ENCODE measurements at places on chromosomes 4 and X.

- no peak for DNase-seq
Measured at GRCh38 chr4:22764183-22764582, 71.4 kb downstream of the GBA3 start.

- no peak for DNase-seq
Measured at GRCh38 chr4:6641164-6641970, 882 bp downstream of the MRFAP1 start.

- DNase-seq, result no peak
Measured at GRCh38 chr4:7663075-7663541, 228.4 kb upstream of the PSAPL1 start.

- no peak for DNase-seq
Measured at GRCh38 chrX:133994576-133994975, 9.2 kb upstream of the GPC3 start.

GRCh38 chrX:32525234-32525633, 686.1 kb downstream of the DMD start:
- DNase-seq, result no peak

- no peak for DNase-seq
Measured at GRCh38 chrX:101759000-101759399, 99.3 kb upstream of the ARMCX2 start.

DNA sequence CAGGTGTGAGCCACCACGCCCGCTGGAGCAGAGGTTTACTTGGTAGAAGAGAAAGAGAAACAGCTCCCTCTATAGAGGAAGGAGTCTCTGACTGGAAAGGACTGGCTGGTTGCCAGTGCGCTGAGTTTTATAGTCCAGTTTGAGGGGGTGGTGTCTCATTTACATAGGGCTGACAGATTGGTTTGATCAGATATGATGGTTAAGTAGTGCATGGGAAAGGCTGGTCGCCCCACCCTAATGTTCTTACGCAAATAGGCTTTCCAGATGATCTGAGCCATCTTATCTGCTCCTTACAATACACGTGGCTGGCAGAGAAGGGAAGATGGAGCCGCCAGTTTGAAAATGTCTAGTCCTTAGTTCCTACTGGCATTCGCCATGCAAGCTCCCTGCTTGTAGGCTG, 439.5 kb downstream of the NAF1 start:
- no peak for DNase-seq

GRCh38 chr4:98318521-98318920, 57.3 kb downstream of the RAP1GDS1 start:
- DNase-seq, result no peak

GRCh38 chr4:99161373-99162099, 17.4 kb upstream of the ADH4 start:
- no peak for DNase-seq

DNA sequence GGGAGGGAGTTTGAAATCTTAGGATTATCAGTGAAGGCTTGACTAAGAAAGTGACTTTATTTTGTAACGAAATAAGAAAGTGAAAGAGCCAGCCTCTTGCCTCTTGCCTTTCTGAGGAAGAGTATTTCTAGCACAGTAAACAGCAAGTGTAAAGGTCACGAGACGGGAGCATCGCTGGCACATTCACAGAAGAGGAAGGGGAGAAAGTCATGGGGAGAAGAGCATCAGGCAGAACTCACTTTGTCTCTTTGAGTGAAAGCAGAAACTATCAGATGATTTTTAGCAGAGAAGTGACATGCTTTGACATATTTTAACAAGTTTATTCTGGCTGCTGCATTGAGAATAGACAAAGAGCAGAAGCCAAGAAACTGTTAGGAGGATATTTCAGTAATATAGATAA, 313.8 kb downstream of the CAMK2D start:
- DNase-seq, result no peak

GRCh38 chrX:6890544-6891261, 256.8 kb upstream of the STS start:
- DNase-seq, result no peak

GRCh38 chrX:108122748-108123147, 31.2 kb downstream of the ATG4A start:
- no peak for DNase-seq

- no peak for DNase-seq
Measured at GRCh38 chr4:67292636-67293035, 252.7 kb downstream of the CENPC start.

GRCh38 chr4:626201-627091, 1.1 kb downstream of the PDE6B start:
- no peak for DNase-seq

- DNase-seq, result no peak
Measured at GRCh38 chr4:8130346-8131066, 28.1 kb downstream of the ABLIM2 start.

GRCh38 chr4:53633608-53634007, 42.3 kb upstream of the LNX1 start:
- no peak for DNase-seq

- no peak for DNase-seq
Measured at GRCh38 chr4:65592089-65592488, 78.2 kb downstream of the EPHA5 start.

DNA sequence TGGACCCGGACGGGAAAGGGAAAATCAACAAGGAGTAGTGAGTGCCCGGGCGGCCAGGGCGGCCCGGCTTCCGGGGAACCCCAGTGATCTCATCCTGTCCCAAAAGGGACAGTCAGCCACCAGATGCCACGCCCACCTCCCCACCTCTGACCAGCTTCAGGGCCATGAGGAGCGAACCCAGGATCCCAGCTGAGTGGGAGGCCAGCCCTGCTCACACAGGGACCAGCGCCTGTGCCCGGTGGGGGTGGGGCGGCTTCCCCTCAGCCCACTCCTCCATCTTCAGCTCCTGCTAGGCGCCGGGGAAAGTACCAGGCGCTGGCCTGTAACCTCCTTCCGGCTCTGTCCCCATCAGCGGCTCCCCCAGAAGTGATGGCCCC, 6.2 kb downstream of the MYL5 start:
- no peak for DNase-seq

GRCh38 chr4:41744572-41745291, 3.8 kb downstream of the PHOX2B start:
- DNase-seq, result no peak

- DNase-seq, result no peak
Measured at GRCh38 chrX:22666441-22666840, 333.3 kb upstream of the DDX53 start.

GRCh38 chrX:46444011-46444410, 101.2 kb downstream of the ZNF674 start:
- no peak for DNase-seq

GRCh38 chr4:83369831-83370639, 35.4 kb upstream of the HPSE start:
- DNase-seq, result no peak

- no peak for DNase-seq
Measured at GRCh38 chrX:75544786-75545185, 21.9 kb upstream of the ZDHHC15 start.

- DNase-seq, result no peak
Measured at GRCh38 chr4:477686-478085, 21.3 kb downstream of the ZNF721 start.

DNA sequence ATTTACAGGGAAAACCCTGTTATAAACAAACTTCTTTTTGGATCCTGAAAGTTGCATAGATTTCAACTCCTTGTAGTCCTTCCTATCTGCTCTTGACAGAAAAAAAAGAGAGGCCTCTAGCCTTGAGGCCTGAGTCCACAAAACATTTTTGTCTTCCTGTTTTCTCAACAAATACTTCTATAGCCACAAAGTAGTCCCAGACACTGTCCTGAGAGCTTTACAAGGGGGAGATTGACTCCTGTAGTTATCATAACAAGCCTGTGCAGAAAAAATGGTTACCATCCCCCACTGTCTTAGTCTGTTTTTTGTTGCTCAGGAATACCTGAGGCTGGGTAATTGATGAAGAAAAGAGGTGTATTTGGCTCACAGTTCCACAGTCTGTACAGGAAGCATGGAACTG, 35.2 kb downstream of the PCDH7 start:
- DNase-seq, result no peak

GRCh38 chrX:130531066-130531465, 129.3 kb downstream of the RBMX2 start:
- DNase-seq, result no peak

- no peak for DNase-seq
Measured at GRCh38 chr4:56048702-56049431, 100.1 kb downstream of the CEP135 start.

GRCh38 chrX:72358313-72358712, 52.6 kb upstream of the CITED1 start:
- DNase-seq, result no peak

GRCh38 chrX:134659761-134660160, 1.5 kb upstream of the PLAC1 start:
- DNase-seq, result no peak

- DNase-seq, result no peak
Measured at GRCh38 chr4:185339941-185340340, 55.8 kb downstream of the LRP2BP start.

- no peak for DNase-seq
Measured at GRCh38 chrX:68999931-69000330, 165.3 kb downstream of the PJA1 start.

- DNase-seq, result no peak
Measured at GRCh38 chr4:140372751-140373327, 607 bp upstream of the SCOC start.

DNA sequence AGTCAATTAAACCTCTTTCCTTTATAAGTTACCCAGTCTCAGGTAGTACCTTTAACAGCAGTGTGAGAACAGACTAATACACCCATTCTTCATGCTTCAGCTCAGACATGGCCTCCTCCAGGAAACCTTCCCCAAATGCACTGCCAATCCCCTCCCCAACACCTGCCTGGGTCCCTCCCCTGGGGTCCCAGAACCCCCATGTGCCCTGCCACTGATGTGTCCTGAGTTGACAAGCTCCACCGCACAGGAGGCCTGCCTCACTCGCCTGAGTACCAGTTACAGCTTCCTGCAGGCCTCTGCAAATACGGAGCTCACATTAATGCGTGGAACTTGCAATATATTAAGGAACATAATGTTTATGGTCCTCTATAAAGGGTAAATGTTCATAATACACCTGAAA, 34.9 kb upstream of the CRMP1 start:
- DNase-seq, result no peak

- DNase-seq, result no peak
Measured at GRCh38 chr4:147054228-147054872, 108.7 kb upstream of the TTC29 start.

DNA sequence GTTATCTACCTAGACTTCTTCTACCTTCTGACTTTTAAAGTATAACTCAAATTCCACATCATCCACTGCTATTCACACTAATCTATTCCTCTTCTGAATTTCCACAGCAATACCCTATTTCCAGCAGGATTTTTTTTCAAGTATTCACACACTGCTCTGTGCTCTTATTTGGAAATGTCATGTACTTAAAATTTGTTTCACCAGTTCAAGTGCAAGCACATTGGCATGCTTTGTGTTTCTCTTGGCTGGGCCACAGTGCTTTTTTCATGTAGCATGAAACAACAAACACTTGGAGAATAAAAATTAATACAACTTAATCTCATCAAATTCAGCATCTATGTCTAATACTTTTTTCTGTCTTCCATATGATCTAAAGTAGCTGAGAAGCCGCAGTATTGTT, 161.8 kb upstream of the PCDH18 start:
- no peak for DNase-seq

DNA sequence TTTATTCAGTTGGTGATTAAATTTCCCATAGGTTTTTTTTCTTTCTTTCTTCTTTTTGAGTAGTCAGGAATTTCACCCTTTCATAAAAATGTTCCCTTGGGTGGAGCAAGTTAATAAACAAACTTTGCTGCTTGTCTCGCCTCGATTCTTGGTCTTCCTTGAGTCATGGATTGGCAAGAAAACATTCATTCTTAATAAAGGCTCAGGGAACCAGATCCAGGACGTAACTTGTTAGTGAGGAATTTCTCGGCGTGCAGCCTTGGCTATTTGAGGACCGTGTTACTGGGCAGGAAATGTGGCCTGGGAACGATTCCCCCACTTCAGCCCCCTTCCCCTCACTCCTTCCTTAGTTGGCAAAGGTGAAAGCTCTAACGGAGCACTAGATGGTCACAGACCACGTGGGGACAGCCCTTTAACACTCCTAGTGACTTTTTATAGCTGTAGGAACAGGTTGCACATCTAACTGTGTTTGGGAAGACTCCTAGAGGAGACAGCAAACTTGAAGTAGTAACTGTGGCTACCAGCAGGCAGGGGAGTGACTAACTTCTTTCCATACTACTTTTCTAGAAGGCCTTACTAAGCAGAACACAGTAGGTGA, 106.8 kb downstream of the UCHL1 start:
- no peak for DNase-seq

DNA sequence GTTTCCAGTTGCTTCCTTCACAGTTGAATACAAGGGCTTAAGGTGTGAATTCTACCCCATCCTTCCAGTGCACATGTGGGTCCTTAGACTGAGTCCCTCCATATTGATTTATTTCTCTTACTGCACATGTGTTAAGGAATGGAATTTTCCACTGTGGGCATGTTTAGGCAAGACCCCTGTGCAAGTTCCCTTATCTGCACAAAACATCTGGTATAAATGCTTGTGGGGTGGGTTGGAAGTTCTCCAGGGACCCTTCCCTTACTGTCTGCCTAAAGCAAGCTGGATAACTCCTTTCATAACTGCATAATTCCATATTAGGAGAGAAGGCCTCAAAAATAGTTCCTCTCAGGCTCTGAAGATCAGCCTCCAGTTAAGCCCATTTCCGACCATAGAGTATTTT, 570.9 kb downstream of the ADGRL3 start:
- DNase-seq, result no peak

- no peak for DNase-seq
Measured at GRCh38 chr4:55272589-55272988, 73.5 kb upstream of the SRD5A3 start.

- no peak for DNase-seq
Measured at GRCh38 chrX:73922856-73923455, 360.0 kb downstream of the CHIC1 start.

GRCh38 chrX:120299928-120300327, 11.3 kb downstream of the TMEM255A start:
- no peak for DNase-seq

- DNase-seq, result no peak
Measured at GRCh38 chr4:141020801-141021261, 112.4 kb downstream of the RNF150 start.

- no peak for DNase-seq
Measured at GRCh38 chrX:73562458-73562857, 539 bp upstream of the CHIC1 start.

DNA sequence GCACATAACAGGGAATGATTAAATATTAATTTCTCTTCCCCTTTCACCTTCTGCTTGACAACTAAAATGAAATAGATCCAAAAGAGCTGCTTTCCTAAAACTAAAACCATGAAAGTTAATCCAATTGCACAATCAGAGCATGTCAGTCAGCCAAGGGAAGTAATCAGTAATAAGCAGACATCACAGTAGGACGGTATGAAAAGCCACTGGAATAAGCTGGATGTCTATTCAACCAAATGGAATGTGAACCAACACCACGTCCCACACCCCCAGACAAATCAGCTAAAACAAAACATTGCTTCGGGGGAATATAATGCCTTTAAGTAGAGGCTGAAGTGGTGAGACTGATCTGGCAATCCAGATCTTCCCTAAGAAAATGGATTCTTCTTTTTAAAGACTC, 859.4 kb upstream of the FTHL17 start:
- DNase-seq, result no peak

DNA sequence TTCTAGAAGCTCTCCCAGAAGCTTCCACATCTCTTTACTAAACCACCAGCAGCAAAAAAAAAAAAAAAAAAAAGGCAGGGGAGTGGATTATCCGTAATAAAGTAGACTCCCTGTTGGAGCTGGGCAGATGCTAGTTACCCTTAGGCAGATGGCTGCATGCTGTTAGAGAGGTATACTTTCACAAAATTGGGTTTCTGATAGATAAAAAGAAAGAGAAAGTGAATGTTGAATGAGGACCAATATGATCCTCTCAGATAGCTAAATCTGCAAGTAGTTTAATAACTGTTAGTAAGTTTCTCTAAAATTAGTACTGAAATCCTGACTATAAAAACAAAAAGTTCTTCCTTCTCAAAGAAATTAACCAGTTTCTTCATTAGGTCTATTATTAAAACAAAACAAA, 195.4 kb downstream of the ANAPC10 start:
- no peak for DNase-seq
